Psoas muscle (tissue), 8 donors: ENCODE measurements at places on chromosomes 4 and X. TPM values are rescaled to one million over a fixed set of nuclear protein-coding genes. Genes with fewer than 3 reads are reported as not detected.

DNA sequence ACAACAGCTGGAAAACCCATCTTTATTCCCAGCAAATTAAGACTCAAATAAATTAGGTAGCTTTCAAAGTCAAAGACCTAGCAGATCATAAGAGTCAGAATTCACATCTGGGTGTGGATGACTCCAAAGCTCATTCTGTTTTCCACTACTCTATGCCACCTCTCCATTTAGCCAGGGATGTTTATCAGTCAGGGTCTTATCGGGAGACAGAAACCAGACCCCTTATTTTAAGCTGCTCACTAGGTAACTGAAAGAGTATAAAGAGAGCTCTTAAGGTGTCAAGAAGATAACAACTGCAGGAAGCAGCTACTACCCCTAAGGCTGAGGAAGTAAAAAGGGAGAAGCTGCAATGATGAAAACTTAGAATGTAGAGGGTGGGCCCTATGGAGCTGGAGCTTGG, 333.7 kb upstream of the KLF3 start:
- DNase-seq: no peak

DNA sequence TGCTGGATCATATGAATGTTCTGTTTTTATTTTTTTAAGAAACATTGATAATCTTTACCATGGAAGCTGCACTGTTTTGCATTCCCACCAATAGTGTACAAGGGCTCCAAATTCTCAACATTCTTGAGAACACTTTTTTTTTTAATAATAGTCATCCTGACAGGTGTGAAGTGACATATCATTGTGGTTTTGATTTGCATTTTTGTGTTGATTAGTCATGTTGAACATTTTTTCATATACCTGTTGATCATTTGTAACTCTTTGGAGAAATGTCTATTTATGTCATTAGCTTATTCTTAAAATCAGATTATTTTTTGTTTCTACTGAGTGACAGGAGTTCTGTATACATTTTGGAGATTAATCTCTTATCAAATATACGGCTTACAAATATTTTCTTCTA, 408.5 kb downstream of the GLUD2 start:
- no peak for DNase-seq

DNA sequence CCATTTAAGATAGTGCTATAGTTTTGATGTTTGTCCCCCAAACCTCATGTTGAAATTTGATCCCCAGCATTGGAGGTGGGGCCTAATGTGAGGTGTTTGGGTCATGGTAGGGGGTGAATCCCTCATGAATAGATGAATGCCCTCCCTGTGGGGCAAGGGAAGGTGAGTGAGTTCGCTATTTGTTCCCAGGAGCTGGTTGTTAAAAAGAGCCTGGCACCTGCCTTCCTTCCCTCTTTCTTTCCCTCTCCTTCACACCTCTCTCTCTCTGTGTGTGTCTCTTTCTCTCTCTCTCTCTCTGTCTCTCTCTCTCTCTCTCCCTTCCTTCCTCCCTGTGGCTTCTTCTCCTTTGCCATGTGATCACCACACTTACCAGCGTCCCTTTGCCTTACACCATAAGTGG, 160.7 kb downstream of the AASDH start:
- no peak for DNase-seq

GRCh38 chrX:12791257-12792228, at the start of gene PRPS2:
Gene PRPS2, plus strand, starts transcription at chrX:12791412. Its CDS starts 86 bp downstream, at chrX:12791498.
- DNase-seq: peak; percentile 75

DNA sequence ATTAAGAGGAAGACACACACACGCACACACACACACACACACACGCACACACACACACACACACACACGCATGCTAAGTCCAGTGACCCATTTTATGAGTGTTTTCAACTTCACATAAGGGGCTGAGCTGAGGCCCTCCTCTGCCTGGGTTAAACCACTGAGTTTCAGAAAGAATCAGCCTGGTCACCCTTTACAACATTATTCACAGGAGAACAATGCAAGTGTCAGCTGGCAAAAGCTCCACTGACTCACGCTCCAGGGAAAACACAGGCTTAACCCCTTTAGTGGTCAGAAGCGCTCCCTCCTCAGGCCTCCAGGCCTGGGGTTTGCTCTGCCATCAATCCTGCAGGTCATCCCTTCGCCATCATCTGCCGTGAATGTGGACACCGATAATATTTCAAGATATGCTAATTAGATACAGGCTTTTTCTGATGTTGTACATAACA, 46.9 kb downstream of the ACOX3 start:
- DNase-seq: peak; percentile 85

- no peak for DNase-seq
These were observed 145.8 kb upstream of the SFRP2 start for GRCh38 chr4:153934688-153935017.

The ANOS1 gene
- polyA plus RNA-seq: 1.7 TPM

DNA sequence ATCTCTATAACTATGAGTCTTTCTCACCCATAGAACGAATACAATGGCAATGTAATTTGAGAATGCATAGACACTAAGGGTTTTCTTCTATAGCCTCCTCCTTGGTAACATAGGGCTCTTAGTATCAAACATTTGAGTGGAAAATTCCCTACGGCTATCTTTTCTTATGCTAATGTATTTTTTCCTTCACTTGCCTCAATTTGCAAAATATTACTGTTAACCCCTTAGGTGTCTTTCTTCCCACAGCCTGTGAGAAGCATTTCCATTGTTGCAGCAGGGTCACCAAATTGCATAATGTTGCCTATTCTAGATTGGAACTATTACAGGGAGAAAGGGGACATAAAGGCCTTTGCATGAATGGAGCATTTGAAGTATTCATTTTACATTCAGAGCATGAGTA, 140.5 kb upstream of the RAPGEF2 start:
- DNase-seq: no peak

- DNase-seq: no peak
These were observed 140.3 kb upstream of the PGRMC2 start for GRCh38 chr4:128427832-128428366.

- no peak for DNase-seq
These were observed 99.6 kb upstream of the SHOX start for GRCh38 chrX:530726-531610.

- no peak for DNase-seq
These were observed 209.4 kb upstream of the ATP6AP2 start for GRCh38 chrX:40371376-40371775.

DNA sequence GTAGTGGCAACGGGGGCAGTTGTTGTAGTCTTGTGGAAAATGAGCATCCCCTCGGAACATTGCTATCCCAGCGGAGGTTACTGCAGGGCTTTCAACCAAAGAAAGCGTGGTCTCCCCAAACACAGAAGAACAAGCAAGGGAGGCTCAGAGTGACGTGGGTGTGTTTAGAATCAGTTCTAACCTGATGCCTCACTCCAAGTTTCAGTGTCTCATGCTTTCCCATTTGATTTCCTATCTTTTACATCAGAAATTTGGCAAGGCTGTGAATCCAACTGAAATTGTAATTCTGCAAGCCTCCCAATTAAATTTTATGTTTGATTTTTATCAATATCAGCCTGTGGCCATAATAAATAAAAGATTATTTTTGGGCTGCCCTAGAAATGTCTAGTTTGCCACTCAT, 156.1 kb upstream of the LNX1 start:
- DNase-seq: no peak

The CCKAR gene
- polyA plus RNA-seq: not detected

The USP51 gene
- polyA plus RNA-seq: 0.27 TPM

GRCh38 chr4:95142932-95143331, 385.2 kb downstream of the BMPR1B start:
- DNase-seq: no peak

GRCh38 chrX:11531226-11531625, 134.5 kb downstream of the ARHGAP6 start:
- DNase-seq: no peak

The CENPVL2 gene
- not detected for polyA plus RNA-seq

GRCh38 chrX:152343306-152343705, 107.8 kb downstream of the GABRA3 start:
- no peak for DNase-seq

DNA sequence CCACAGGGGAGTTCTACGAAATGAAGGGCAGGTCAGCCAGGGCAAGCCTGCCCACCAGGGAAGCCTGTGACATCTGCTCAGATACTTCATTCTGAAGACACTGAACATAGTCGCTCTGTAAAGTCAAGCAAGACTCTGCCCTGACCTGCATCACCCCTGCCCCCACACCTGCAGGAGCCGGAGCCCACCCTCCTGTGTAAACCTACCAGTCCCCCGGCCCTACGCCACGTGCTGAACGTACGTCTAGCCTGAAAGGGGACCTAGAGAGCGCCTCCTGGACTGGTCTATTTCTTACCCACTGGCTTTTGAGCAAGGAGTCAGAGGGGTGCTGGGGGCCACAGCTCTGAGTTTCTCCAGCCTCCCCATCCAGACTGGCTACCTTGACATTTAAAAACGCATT, 11.6 kb downstream of the CCNQ start:
- DNase-seq: no peak

DNA sequence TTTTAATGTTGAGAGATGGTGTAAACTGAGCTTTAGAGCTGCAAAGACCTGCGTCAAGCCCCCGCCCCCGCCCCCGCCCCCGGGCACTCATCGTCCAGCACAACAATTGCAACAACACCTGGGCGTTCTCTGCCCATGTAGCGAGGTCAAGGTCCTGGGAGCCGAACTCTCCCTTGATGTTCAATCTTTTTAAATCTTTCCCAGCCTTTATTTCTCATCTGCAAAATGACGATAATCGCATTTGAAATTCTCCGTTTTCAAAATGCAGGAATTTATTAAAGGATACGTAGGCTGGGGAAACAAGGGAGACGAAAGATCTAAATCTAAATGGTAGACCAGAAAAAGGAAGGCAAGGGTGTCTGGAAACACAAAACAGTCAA, 648 bp upstream of the MSMO1 start:
- DNase-seq: peak; percentile 15

DNA sequence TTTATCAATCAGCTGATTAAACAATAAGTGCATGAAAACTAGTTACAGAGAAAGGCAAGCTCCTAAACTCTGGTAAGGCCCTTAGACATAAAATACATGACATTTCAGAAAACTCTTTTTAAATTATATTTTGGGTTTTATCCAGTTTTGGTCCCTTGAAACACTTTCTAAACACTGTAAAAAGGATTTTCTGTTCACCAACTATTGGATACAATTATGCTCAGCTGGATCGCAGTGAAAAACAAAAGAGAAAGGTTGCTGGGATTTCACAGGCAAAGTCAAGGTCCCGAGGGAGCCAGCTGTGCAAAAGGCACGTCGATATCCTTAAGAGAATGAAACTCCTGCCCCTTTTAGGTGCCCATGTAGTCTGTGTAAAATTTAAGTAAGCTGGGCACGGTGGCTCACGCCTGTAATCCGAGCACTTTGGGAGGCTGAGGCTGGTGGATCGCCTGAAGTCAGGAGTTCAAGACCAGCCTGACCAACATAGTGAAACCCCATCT, 1018.4 kb upstream of the INTU start:
- DNase-seq: no peak

The ARFIP1 gene
- 12.2 TPM for polyA plus RNA-seq

DNA sequence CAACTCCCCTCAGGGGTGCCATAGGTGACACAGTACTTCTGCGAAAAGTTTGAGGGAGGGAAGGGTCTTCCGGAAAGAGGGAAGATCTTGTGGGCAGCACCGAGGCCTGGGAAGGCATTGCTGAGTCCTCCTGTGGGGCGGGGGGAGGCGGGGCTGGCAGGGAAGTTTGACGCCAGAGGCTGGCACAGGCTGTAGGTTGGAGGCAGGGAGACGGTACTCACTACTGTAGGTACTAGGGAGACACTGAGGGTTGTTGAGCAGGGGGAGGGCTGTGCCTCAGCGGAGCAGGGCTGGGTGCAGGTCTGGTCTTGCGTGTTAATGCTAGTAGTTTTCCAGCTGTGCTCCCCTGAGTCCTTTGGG, 23.3 kb upstream of the PSAPL1 start:
- DNase-seq: no peak

DNA sequence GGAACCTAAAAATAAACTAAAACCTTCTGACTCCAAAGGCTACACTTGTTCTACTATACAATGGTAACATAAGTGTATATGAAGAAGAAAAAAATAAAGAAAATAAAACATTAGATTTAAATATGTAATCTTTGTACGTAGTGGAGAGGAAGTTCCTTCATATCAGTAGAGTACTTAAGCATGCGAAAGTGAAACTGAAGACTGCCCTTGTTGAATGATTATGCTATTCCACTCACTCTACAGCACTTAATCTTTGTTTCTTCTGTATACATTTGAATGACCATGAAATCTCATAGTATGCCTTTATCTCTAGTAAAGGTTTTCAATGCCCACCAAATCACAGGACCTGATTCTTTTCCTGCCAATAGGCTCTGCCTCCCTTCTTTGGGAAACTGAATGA, 78.9 kb downstream of the NDST3 start:
- no peak for DNase-seq

DNA sequence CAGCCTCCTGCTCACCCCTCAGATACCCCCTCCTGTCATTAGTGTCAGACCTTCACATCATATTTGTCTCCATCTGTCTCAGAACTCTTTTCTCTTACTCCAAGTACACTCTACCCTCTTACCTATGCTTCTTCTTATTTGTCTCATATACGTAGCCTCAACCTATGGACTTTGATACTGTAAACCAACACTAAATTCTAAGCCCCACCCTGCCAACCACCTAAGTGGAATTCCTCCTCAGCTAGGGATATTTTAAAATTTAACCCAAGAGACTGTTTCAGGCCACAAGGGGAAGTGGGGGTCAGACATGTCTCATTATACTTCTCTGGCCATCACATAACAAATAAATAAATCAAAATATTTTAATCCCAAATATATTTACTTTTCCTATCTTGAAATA, 778.1 kb upstream of the GRID2 start:
- DNase-seq: no peak

The ARSH gene
- polyA plus RNA-seq: not detected

The NPFFR2 gene
- polyA plus RNA-seq: not detected

DNA sequence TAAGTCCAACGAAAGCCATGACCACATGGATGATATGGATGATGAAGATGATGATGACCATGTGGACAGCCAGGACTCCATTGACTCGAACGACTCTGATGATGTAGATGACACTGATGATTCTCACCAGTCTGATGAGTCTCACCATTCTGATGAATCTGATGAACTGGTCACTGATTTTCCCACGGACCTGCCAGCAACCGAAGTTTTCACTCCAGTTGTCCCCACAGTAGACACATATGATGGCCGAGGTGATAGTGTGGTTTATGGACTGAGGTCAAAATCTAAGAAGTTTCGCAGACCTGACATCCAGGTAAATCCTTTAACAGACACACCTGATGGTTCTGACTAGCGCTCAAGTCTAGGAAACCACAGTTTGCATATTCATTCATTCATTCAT, 6.0 kb downstream of the SPP1 start:
- DNase-seq: no peak

DNA sequence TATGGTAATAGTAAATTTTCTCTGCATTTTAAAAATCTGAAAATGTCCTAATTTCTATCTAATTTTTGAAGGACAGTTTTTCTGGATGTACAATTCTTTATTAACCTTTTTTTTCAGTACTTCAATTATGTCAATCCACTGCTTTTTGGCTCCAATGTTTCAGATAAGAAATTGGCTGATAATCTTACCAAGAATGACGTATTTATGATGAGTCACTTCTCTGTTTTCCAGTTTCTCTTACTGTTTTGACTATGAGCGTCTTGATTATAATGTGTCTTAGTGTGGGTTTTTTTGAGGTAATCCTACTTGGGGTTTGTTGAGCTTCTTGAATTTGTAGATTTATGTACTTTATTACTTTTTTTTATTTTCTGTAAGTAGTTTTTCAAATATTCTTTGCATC, 47.2 kb downstream of the UGT2B11 start:
- DNase-seq: no peak

- DNase-seq: peak; percentile 31
These were observed 144.6 kb upstream of the KIT start for GRCh38 chr4:54513204-54513603.

GRCh38 chrX:537151-537550, 93.4 kb upstream of the SHOX start:
- DNase-seq: no peak

GRCh38 chrX:16578218-16578617, 71.7 kb upstream of the S100G start:
- no peak for DNase-seq
